ENCODE measurements at places on chromosomes 5 and 9.

DNA sequence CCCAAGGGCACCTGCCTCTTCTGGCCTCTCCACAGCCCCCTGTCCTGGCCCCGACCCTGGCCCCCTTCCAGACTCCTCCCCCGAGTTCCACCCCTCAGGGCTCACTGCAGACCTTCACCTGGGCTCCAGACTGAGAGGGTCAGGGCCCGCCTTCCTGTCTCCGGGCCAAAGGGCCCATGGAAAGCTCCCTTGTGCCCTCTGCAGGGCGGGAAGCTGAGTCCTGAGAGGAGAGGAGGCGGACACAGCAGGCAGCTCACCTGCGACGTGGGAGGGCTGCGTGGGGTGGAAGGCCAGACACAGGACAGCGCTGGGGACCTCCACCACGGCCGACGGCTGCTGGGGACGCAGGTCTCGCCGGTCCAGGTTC is 20.6 kb downstream of the DYNC2I2 start:
- DNase-seq, result no peak

DNA sequence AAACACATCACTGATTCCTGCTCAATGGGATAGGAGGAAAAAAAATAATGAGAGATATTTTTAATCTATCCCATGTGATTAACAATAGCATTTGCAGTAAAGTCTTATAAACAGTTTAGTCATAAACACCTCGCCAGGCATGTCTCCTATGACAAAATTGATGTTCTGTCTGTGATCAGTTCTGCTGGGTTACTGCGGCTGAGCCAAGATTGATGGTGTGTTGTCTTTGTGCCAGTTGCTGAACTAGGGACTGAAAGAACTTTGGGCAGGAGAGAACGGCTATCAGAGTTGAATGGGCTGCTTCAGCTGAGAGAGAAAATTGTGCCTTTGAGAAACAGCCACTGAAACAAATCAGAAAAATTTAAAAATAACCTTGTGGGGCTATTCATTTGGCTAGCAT is 37.3 kb upstream of the MAMDC2 start:
- no peak for DNase-seq

DNA sequence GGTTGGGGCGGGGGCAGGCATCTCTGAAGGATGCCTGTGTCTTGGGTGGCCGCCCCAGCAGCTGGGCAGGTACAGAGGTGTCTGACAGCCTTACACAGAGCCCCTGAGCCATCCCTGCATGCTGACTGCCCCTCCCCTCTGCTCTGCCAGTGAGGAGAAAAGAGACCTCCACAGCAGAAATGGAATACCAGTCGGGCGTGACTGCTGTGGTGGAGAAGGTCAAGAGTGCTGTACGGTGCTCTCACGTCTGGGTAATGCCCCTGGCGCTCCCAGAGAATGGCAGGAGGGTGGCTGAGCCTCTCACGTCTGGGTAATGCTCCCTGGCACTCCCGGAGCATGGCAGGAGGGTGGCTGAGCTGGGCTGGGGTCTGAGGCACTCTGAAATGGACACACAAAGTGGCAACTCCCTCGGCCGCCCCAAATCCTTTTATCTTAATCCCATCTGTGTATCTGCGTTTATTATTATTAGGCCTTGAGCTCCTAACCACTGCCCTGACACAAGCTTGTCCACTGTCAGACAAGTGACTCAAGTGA is 2.5 kb upstream of the RABL6 start:
- no peak for DNase-seq

DNA sequence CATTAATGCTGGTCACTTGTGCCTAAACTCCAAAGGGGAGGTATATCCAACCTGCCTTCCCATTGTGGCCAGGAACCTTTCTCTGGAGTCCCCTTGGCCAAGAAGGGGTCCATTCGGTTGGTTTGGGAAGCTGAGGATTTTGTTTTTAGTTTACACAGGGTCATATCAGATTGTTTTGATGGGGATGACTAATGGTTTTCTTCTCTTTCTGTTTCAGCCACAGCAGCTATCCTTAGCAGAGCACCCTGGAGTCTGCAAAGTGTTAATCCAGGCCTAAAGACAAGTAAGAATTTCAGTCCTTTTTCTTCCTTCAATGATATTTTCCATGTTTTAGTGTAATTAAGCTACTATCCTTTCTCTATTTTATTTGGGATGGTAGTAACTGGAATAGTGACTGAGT is 127.8 kb upstream of the CCDC152 start:
- DNase-seq, result no peak

DNA sequence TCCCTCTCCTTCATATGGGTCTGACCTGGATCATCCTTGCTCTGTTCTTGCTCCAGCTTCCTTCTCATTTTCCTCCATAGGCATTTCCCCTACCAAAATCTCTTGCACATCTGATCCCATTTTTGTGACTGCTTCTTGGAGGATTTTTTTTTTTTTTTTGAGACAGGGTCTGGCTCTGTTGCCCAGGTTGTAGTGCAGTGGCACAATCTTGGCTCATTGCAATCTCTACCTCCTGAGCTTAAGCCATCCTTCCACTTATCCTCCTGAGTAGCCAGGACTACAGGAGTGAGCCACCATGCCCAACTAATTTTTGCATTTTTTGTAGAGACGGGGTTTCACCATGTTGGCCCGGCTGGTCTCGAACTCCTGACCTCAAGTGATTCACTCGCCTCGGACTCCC is 10.5 kb upstream of the JMY start:
- no peak for DNase-seq

DNA sequence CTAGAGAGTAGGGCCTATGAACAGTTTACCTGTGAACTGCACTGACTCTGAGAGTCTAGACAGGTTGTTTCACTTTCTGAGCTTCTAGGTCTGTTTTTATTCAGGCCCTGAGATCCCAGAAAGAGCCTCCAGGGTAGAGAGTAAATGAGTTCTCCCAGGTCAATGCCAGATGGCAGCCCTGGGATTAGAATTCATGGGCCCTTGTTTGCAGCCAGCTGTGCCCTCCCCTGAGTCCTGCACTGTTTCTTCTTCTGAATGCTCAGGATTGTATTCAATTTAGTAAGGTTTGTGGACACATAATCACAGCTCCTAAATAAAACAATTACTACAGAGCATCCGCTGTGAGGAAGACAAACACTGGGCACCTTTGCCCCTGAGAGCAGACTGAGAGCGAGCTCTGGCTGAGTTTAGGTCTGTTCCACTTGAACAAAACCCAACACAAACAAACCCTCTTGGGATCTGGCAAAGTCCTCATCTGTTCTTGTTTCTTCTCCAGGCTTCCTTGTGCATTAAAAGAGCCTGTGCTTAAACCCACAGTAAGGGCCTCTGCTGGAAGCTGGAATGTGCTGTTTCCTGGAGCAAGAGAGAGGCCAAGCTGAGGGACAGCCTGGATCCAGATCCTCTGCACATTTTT is 29.9 kb downstream of the FAM219A start:
- DNase-seq, result no peak
